ENCODE measurements at places on chromosomes 11 and 22.

DNA sequence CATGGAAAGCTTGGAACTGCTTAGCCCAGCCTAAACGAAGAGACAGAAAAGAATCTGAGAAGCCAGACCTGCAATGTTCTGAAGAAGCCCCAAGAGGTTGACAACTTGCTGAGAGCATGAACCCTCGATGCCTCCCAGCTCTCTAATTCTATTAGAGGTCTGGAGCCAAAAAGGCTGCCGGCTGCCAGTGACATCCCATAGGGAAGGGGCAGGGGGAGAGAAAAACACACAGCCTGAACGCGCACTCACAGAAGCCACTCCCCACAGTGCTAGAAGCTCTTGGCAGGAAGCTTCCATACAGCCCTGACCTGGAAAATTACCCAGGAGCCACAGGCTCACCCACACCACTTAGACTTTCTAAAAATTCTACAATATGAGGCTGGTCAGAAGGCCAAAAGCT lies 18.3 kb downstream of the POLDIP3 start:
- no peak for DNase-seq

- DNase-seq: no peak
Measured at GRCh38 chr11:68004551-68005335, 846 bp upstream of the UNC93B1 start.

- no peak for DNase-seq
Measured at GRCh38 chr22:42623301-42623751, 8.6 kb upstream of the POLDIP3 start.

- no peak for DNase-seq
Measured at GRCh38 chr11:2574553-2575535, 125.0 kb downstream of the KCNQ1OT1 start.

DNA sequence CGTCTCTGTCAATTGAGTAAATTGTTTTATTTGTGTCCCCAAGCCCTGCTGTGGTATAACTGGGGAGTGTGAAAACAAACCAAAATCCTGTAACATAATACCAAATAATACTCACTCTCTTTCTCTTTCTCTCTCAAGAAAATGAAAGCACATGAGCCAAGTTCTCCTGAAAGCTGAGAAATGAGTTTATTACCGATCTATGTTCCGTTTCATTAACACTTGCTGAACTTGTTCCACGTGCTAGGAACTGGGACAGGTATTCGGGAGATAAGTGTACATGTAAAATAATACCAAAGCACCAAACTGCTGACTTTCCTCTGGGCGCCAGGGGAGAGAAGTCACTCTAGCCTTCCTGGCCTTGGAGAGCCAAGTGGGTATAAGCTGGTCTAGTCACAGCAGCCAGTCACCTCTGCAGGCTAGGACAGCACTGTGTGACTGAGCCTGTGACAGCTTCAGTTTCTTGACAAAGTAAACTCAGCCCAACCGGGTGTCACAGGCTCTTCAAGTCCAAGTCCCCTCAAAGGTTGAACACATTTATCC lies 23.1 kb downstream of the CD6 start:
- no peak for DNase-seq

- DNase-seq: no peak
Measured at GRCh38 chr22:35328472-35328885, 28.8 kb downstream of the TOM1 start.

DNA sequence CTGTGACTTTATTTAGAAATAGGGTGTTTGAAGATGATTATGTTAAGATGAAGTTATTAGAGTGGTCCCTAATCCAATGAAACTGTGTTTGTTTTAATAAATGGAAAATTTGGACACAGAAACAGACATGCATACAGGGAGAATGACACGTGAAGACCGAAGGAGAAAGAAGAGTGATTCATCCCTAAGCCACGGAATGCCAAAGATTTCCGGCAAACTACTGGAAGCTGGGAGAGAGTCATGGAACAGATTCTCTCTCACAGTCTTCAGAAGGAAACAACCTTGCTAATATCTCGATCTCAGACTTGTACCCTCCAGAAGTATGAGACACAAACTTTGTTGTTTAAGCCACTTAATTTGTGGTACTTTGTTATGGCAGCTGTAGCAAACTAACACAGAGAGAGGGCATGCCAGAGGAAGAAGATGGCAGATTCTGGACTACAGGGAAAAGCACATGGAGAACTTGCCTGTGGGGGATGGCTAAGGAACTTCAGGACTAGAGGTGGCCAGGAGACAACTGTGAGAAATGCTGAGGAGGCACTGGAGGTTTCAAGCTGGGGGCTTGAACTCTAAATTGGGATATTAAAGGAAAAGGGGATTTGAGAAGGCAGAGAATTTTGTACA lies 733.5 kb upstream of the CCDC90B start:
- DNase-seq: no peak

GRCh38 chr22:41922328-41922727 lies 4.3 kb downstream of the TNFRSF13C start:
- no peak for DNase-seq

GRCh38 chr22:44645083-44645482 lies 56.9 kb upstream of the PRR5 start:
- no peak for DNase-seq

GRCh38 chr11:15471048-15471894 lies 356.5 kb downstream of the INSC start:
- no peak for DNase-seq

DNA sequence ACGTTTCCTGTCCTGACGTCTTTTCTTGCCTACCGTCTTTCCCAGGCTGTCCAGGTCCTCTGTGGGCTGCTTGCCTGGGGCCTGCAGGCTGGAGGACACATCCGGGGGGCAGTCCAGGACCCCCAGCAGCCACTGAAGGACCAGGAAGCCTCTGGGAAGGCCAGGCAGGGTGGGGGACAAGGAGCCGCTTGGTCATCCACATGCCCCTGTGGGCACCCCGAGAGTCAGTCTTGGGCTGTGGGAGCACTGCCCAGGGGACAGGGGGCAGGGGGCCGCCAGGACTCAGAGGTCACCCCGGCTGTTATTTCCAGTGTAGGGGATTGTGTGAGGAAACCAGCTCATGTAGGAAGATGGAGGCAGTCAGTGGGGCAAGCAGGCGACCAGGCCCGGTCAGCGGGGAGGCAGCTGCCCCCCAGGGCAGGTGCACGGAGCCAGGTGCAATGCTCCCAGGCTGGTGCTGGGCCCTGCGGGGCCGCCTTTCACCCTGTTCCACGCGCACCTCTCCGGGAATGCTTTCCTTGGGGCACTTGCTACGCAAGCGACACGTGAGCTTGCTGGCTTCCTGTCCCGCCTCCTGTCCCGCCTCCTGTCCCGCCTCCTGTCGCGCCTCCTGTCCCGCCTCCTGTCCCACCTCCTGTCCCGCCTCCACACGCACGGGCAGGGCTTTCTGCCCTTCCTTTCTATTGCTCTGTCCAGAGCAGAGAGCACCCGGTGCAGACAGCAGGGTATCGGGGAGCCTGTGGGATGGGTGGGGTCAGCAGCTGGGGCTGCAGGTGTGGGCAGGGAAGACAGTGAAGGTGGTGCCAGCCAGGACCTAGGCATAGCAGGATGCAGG lies 39.5 kb downstream of the MUC5B start:
- peak; percentile 14 for DNase-seq

Measured in cerebellar nuclear complex (tissue), 1 donor.